ENCODE measurements at places on chromosomes 2 and 18. TPM values are rescaled to one million over a fixed set of nuclear protein-coding genes. Genes with fewer than 3 reads are reported as not detected.

PCARE gene
- total RNA-seq: not detected

GRCh38 chr2:177573120-177573519, 180.5 kb downstream of the AGPS start:
- no peak for DNase-seq

DNA sequence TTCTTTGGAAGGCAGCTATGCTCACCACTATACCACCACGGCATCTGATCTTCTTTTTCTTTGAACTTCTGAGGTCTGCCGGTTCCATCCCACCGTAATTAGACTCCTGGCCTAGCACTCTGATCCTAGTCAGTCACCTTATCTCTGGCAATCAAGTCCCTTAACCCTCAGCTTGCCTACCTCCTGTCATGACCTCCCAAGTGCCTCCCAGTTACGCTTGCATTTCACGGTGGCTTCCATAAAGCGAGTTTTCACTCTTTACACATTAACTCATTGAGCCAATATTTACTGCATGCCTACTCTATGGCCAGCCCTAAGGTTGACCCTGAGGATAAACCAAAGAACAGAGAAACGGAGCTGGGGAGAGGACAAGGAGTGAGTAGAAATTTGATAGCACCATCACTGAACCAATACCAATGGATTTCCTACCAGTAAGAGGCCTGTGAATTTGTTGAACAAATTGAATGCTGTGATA, 37.8 kb upstream of the TMEM182 start:
- DNase-seq: no peak

DNA sequence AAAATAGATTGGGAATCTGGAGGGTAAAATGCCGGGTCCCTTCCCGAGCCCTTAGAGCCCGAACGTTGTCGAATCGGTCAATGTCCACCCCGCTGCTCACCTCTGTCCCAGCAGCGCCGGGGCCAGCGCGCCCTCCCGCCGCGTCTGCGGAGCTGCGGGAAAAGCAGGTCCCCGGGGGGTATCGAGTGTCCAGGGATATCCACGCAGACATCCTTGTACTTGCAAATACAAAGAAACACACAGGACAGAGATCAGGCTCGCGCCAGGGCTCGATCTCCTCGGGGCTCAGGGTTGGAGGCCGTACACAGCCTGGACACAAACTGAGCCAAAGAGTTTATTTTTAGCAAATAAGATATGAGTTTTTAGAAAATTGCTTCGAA, 2.3 kb upstream of the GATA6 start:
- DNase-seq: no peak

DNA sequence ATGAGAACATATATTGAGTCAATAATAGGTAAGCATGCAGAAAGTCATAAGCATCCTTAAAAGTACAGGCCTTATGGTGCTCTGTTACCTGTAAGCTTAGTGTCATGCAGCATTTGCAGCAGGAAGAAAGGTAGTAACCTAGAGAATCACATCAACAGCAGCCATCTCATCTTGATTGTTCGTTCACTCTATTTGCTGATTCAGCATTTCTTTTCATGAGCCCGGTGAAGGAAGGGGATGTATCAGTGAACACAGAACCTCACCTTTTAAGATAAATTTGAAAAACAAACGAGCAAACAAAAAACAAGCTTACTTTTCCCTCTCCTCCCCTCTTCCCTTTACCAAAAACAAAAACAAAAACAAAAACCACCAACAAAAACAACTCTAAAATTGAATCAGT, 89.9 kb downstream of the MIB1 start:
- no peak for DNase-seq
